ENCODE measurements at places on chromosomes 12 and 14.

DNA sequence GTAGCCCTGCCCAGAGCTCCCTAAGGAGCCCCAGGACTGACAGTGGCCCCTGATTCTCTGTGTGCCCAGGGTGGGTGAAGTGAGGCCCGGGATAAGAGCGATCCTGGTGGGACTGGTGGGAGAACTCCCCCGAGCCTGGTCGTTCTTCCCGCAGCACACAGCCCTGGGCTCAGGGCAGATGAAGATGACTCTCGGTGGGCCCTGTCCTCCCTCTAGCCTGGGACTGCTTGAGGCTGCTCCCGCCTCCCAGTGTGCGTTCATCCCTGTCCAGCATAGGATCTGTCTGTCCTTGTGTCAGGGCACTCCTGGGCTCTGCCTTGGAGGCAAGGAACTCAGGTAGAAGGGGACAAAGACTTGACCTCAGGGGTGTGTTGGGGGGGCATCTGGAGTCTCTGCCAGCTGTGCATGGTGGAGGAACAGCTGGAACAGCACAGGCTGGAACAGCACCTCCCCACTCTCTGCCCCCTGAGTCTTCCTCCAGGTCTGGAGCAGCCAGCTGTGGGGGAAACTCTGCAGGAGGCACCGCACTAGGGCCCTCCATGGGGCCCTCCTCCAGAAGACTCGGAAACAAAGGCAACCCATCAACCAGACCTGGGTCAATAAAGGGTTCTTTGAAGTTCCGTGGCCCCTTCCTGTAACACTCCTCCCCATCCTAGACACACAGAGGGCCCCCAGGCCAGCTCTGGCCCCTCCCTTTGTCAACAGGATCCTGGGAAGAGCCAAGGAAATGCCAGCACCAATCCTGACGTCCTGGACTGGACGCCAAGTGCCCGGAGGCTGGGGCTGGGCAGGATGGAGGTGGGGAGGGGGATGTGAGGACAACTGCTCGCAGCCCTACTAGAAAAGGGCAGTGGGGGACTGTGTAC, 15.9 kb downstream of the FAIM2 start:
- no peak for DNase-seq

DNA sequence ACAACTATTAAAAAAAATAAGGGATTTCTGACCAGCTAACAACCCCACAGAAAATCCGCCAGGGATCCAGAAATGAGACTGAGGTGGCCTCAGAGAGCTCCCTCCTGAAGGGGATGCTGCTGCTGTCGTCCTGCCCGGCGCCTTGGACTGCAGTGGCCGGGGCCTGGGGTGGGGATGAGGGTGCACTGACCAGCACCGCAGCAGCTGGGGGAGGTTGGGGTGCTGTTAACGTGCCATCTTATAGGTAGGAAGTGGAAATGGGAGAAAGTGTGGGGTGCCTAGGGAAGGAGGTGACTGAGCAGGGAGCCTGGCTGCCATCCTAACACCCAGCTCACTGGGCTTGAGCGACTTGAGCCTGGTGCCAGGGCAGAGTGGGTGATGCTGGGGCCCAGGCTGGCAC, 32.0 kb downstream of the DDX11 start:
- no peak for DNase-seq

- no peak for DNase-seq
Observed at GRCh38 chr14:68263563-68264259, 444.1 kb downstream of the RAD51B start.

DNA sequence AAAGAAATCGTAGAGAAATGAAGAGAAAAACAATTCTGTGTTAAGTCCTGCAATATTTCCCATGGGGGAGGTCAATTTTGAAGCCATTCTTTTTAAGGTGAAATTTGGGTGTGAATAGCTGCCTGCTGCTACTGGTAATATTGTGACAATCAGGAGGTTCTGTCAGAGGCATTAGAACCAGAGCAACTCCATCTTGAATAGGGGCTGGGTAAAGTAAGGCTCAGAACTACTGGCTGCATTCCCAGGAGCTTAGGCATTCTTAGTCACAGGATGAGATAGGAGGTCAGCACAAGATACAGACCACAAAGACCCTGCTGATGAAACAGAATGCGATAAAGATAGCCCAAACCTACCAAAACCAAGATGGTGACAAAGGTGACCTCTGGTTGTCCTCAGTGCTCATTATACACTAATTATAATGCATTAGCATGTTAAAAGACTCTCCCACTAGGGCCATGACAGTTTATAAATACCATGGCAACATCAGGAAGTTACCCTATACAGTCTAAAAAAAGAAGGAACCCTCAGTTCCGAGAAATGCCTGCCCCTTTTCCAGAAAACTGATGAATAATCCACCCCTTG, 24.8 kb upstream of the MTHFD1 start:
- DNase-seq = no peak

- DNase-seq = peak; percentile 14
Observed at GRCh38 chr14:73591690-73592449, at the start of gene ACOT4. ACOT4 (plus strand) TSS chr14:73591873; CDS start chr14:73591960, 87 bp downstream.

DNA sequence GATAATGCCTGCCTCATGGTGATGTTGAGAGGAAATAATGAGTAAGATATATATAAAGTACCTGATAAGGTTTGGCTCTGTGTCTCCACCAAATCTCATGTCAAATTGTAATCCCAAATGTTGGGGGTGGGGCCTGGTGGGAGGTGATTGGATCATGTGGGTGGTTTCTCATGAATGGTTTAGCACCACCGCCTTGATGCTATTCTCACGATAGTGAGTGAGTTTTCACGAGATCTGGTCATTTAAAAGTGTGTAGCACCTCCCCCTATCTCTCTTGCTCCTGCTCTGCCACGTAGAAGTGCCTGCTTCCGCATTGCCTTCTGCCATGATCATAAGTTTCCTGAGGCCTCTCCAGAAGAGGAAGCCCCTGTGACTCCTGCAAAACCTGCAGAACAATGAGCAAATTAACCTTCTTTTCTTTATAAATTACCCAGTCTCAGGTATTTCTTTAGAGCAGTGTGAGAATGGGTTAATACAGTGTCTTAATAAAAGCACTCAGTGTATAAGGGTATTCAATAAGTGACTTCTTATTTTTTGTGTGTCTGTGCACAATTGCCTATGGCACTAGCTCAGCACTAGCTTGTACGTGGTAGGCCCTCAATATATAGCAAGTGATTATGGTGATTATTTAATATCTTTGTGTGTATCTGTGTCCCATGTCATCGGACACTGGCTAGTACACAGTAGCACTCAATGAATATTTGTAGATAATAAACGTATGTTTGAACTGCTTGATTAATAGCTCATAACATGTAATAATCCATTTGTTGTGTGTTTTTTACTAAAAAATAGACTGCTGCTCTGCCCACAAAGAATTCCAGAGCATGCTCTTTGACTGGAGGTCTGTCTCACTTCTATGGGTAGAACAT, 138.1 kb upstream of the LMNTD1 start:
- DNase-seq = no peak

DNA sequence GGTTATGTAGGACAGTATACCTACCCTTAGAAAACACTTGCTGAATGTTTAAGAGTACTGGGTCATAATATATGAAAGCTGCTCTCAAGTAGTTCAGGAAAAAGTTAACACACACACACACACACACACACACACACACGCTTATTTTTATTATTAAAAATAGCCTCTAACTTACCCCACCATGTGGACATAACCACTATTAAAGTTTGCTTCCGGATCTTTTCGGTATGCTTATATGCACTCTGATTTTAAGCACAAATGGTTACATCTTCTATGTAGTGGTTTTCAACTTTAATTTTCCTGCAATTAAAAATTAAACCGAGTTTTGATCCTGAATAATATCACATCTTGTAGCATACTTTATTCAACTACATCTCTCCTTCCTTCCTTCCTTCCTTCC, 84.9 kb upstream of the TRAF3 start:
- no peak for DNase-seq

- no peak for DNase-seq
Observed at GRCh38 chr12:67727702-67728666, 79.4 kb downstream of the DYRK2 start.

All from activated CD8-positive, alpha-beta memory T cell treated with anti-CD3 and anti-CD28 coated beads for 4 hours (primary cell).